Brain pericyte (primary cell): ENCODE measurements at places on chromosomes 1 and 21.

- no peak for DNase-seq
Measured at GRCh38 chr1:98296681-98297080, 364.8 kb upstream of the SNX7 start.

- DNase-seq: no peak
Measured at GRCh38 chr1:63833363-63834119, 59.7 kb downstream of the ROR1 start.

DNA sequence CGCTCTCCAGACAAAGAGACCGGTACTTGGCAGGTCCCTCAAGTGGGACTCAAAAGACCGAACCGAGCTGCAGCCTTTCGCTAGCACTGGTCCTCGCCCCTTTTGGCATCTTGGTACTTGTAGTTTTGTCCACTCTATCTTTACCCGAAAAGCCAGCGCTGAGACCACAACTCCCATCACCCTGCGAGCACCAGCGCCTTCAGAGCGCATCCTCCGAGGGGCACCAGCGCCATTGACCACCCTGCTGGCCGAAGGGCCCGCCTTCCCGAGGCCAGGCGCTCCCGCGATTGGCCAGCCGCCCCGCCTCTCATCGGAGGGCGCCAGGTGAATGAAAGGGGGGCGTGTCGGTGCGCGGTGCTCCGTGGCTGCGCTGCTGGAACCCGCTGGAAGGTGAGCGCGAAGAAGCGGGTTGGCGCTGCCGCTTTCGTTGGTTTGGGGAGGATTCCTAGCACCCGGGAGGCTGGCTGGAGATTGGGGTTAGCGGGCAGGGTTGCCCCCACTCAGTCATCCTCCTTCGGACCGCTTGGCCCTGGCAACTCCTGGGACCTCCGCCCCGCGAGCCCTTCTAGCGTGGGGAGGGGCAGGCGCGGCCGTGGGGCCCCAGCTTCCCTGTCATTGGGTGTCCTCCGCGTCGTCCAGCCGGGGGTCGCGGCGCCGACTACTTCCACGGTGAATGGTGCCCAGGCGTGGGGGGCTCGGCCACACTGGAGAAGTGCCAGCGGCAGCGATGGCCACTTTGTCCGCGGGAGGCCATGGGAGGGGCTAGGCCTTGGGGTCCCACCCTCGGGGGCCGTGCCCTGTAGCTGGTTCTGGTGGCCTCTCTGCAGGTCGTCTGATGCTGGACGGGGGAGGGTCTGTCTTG lies at the start of gene ZBTB8B:
Gene ZBTB8B (plus strand): TSS at position 357 of the 862 bp plus-strand sequence. CDS start 5,553 bp downstream, outside the sequence.
- peak; percentile 71 for DNase-seq

- no peak for DNase-seq
Measured at GRCh38 chr1:167705250-167705649, 16.5 kb upstream of the MPZL1 start.

GRCh38 chr21:29342363-29342957 lies 43.7 kb downstream of the BACH1 start:
- peak; percentile 93 for DNase-seq

GRCh38 chr1:118949315-118949714 lies 38.8 kb downstream of the TBX15 start:
- DNase-seq: no peak

DNA sequence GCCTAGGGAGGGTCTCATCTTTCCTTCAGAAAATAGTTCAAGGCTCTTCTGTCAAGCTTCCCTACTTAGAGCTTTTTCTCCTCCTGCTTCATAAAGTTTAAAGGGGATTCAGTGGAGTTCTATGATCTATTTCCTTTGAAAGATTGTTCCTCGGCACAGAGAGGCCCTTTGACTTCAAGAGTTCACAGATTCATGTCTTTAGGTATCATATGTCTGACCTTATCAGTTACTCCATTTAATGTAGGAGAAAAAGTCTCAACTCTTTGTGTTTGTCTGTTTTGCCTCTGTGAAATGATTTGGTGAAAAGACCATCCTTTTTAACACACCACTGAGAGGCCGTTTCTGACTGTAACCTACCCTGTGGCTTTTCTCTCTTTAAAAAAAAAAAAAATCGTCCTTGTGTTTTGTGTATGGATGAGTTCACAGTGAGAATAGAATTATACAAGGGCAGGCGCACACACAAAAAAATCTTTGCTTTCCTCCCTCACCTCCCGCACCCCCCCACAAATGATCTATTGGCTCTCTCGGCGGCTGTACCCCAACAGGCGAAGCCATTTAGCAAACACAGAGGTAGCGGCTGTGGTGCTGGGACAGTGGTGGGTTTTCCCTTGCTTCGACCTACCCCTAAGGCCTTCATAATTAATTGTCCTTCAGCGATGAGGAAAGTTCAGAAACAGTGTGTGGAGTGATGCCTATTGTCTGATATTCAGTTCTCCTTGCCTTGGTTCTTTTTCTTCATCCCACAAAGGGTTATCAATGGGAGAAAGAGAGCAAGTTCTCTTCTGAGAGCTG lies 29.6 kb downstream of the PROX1 start:
- DNase-seq: no peak

DNA sequence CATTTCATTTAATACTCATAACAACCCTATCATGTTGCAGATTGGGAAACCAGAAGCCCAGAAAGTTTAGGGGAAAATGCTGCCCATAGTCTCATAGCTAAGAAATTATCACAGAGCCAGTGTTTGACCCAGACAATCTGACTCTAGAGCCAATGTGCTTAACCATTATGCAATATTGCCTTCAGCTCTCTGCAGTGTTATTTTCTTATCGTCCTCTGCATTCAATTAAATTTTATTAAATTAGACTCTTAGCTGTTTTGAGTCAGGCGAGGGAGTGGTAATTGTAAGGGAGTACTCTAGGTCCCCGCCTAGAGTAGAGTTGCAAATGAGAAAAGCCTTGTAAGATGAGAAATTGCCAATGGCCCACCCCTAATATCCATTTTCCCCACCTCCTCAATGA lies 191.1 kb downstream of the TTLL7 start:
- DNase-seq: no peak

DNA sequence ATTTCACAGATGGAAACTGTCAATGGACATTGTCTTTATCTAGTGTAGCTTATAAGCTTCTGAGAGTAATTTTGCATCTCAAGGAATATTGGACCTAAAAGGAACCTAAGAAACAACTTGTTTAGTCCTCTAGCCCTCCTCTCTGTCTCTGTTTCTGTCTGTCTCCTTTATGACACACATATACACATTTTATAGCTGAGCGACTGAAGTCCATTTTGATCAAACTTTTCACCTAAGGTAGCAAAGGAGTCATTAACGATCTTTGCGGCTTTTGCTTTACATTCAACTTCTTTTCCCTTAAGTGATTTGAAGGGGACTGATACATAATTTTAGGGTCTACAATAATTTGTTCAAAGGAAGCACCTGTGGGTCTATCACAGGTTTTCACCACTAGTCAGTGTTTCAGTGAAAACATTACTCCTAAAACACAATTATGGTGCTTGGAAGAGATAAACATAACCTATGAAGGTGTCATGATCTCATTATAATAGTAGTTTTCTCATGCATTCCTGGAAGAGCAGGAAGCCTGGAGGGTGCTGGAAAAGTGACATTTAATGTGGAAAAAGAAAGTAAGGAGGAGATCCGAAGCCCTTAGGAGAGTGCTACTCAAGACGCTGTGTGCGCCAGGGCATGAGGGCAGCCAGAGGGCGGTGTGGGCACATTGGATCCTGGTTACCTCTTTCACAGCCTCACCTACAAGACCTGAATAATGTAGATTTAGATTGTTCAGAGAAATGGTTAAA lies 248.6 kb downstream of the DNM3 start:
- DNase-seq: no peak

- no peak for DNase-seq
Measured at GRCh38 chr1:214515544-214516433, 35.6 kb downstream of the PTPN14 start.

GRCh38 chr1:155971910-155972809 lies 6.2 kb downstream of the ARHGEF2 start:
- DNase-seq: no peak

- no peak for DNase-seq
Measured at GRCh38 chr1:231134624-231135023, 27.2 kb upstream of the TRIM67 start.

DNA sequence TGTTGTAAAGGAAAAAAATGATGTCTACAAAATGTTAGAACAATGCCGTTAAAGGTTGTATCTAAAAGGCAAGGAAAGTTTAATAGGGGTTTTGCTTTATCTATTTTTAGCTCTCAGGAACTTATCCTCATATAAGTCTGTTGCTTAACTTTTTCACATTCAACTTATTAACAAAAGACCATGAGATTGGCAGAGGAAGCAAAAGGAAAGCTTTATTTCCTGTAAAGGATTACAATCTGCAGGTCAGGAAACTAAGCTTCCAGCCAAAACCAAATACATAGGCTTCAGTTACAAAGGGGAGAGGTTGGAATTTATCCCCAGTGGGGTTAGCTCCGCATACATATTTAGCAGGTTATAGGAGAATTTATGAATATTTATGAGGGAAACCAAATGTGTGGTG lies 58.7 kb upstream of the KIAA1614 start:
- DNase-seq: no peak

GRCh38 chr1:163170975-163171676 lies 31.6 kb downstream of the RGS5 start:
- DNase-seq: no peak
